ENCODE measurements at places on chromosomes 1 and 21.

GRCh38 chr1:61056573-61057439 lies 25.6 kb upstream of the NFIA start:
- DNase-seq: peak; percentile 52

DNA sequence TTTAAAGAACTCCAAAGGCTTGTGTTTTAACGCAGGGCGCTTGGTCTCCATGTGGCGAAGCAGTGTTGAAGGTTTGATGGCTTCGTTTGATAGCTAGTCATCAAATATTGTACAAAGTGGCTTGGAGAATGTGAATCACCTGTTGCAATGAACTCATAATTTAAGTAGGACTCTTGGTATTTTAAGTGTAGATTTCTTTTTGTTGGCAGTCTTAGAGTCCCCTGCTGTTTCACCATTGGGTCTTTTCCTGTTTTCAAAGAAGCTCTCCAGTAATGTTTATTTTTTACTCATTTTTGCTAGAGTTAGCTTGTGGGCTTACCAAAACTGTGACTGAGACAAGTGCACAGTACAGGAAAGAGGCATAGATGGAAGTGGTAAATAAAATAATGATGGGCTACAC lies 26.2 kb downstream of the RASAL2 start:
- DNase-seq: no peak

- DNase-seq: no peak
These were observed 4.2 kb downstream of the HHAT start for GRCh38 chr1:210332719-210333398.

- peak; percentile 47 for DNase-seq
These were observed 75.4 kb upstream of the LRRC7 start for GRCh38 chr1:69492286-69492685.

DNA sequence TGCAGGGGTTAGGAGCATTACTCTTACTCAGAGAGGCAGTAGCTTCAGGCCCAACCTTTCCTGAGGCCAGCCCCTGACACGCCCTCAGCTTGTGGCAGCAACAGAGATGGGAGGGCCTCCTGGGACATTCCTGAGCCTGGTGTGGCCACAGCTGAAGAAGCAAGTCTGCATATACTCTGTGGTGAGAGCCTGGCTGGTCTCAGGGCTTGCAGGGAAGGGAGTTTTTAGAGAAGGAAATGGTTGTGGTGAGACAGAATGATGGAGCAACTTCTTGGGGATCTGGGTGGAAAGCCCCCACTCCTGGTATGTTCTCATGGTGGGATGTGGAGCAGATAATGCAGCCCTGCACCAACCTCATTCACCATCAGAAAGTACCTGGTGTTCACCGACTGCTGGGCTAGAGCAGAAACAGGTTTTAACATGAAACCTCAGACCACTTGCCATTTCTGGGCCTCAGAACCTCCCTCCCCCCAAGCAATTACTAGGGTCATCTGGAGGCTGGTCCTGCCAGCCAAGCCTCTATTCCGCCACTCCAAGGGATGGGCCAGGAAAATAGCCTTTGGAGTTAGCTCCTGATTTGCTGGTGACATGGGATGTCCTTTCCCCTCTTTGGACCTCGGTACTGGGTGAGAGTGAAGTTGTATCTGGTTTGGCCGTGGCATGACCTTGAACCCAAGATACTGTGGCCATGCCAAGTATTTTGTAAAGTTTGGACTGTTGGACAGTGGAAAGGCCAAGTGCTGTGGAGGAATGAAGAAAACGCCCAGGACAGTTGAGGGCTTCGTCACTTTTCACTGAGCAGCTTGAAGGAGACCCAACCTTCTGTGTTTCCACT lies 28.1 kb upstream of the RNF19B start:
- peak; percentile 93 for DNase-seq

DNA sequence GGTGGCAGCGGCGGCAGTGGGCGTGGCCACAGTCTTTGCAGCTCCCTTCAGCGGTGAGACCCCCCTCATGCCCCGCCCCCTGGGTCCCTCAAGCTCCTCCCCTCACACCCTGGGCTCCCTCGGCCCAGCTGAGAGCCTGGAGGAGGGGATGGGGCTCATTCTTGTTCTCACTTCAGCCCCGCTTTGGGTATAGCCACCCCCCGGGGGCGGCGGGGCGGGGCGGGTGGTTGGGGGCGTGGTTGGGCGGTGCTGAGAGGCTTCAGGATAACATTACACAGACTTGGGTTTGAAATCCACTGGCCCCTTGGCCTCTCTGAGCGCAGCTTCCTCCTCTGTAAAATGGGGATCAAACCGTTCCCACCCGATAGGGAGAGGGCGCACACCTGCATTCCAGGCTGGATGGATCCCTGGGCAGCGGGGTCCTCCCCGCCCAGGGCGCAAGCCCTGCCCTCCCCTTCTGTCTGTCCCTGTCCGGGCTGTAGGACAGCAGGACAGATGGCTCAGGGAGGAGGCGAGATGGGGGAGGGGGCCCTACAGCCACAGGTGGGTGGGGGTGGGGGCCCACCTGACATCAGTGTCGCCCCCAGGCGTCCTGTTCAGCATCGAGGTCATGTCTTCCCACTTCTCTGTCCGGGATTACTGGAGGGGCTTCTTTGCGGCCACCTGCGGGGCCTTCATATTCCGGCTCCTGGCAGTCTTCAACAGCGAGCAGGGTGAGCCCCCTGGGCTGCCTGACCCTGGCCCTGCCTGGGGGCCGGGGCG lies 5.1 kb downstream of the CLCNKA start:
- DNase-seq: no peak

GRCh38 chr1:46364612-46365011 lies 24.0 kb downstream of the NSUN4 start:
- peak; percentile 42 for DNase-seq

GRCh38 chr1:202656057-202656456 lies 54.2 kb downstream of the SYT2 start:
- DNase-seq: peak; percentile 55

DNA sequence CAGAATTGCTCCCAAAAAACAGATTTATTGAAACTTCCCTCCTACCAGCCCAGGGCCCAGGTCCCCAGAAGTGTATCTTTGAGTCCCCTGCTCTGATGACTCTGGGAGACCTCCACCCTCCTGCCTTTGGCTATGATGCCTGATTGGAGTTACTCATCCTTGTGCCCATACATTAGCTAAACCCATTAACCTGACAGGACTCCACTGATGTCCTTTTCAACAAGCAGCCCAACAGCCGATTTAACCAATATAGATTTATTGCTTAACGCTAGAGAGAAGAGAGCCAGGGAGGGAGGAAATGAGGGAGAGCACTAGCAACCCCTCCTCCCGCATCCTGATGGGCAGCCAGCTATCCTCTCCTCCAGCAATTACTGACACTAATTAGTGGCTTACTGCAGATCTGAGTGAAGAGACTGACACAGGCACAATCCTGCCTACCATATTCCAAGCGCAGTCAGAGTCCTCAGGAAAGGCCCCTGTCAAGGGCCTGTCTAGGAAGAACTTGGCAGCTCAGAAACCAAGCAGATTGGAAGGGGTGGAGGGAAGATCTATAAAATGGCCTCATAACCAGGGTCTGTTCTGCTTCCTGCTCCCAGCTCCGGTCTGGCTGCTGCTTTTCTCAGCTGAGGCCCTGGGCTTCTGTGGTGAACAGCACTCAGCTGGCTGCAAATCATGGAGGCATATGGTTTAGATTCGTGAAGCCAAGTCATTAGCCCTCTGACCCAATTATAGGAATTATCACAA lies 484.5 kb upstream of the DAB1 start:
- no peak for DNase-seq

- peak; percentile 78 for DNase-seq
These were observed 193.9 kb downstream of the FMN2 start for GRCh38 chr1:240285540-240285939.

GRCh38 chr1:173354937-173355280 lies 122.2 kb upstream of the PRDX6 start:
- no peak for DNase-seq

GRCh38 chr1:205226868-205227583 lies 720 bp upstream of the TMCC2 start:
- DNase-seq: peak; percentile 51

GRCh38 chr1:183094351-183094750 lies 71.1 kb downstream of the LAMC1 start:
- peak; percentile 30 for DNase-seq

DNA sequence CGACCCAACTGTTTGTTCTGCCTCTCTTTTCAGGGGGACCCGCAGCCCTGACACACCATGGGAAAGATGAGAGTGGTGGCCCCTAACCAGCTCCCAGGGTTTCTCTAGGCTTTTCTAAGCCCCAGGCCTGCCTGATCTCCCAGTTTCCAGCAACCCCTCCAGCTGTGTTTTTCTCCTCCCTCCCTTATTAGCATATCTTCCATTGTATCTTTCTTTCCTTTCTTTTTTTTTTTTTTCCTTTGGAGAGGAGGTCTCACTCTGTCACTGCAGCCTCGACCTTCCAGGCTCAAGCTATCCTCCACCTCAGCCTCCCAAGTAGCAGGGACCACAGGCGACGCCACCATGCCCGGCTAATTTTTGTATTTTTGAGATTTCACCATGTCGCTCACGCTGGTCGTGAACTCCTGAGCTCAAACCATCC lies 1.8 kb upstream of the CERS2 start:
- no peak for DNase-seq

DNA sequence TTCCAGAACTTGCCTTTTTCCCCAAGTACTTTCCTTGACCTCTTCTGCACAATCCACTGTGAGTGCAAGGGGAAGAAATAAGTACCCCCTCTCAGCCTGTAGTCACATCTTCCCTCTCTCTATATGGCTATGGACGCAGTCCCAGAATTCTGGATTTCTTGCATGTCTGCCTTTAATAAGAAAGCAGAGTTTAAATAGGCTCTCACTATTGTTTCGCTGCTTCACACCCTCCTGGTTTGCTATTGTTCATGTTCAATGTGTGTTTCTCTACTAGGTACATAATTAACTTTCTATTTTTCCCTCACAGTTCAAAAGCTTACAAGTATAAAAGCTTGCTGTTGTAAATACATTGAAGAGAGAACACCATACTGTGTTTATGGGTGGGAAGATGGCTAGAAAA lies 181.5 kb upstream of the C1orf105 start:
- DNase-seq: no peak

DNA sequence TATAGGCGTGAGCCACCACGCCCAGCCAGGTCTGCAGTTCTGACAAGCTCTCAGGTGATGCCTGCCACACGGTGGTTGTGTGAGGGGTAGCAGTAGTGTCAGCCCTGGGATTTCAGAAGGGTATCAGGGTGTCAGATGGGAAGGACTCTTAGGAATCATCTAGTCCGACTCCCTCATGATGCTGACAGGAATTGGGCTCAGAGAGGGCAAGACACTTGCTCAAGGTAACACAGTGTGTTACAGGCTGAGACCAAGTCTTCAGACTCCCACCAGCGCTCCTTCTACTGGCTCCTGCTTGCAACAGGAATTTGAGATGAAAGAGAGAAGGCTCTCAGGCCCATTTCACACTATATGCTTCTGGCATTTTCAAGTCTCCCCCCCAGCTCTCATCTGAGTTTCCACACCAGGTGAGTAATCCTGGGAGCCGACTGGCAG lies 6.9 kb downstream of the HTR1D start:
- DNase-seq: peak; percentile 34

DNA sequence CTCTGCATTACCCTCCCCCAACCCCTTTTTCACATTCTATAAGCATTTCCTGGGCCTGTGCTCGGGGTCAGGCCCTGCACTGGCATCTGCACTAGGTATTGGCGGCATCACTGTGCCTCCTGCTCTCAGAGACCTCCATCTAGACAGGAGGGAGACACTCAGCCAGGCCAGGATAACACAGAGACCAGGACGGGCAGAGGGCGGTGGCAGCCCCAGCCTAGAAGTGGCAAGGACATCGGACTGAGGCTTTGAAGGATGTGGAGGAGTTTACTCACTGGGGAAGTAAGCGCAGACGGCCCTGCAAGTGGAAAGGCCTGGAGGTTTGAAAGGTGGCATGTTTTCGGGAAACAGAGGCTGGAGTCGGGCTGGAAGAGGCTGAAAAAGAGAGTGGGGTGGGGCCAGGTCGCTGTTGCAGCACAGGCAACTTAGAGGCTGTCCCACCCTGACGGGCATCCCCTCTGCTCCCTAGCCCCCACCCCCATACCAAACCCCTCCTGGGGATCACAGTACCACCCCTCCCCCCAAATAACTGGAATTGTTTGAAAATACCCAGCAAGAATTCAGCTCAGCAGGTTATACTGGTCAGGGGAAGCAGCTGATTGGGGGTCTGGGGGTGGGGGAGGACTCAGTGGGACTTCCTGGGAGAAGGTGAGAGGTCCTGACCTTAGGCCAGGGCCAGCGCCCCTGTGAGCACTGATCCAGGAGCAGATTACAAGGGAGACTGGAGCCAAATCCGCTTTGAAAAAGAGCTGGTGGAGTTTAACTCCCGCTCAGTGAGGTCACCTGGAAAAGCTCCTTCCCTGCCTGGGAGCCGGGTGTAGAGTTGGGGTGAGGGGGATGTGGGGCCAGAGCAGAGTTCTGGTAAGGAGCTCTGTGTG lies 121.8 kb upstream of the WNT4 start:
- no peak for DNase-seq

- no peak for DNase-seq
These were observed 16.7 kb downstream of the UBAP2L start for GRCh38 chr1:154237435-154237834.

GRCh38 chr1:165899461-165899941 lies 72.1 kb downstream of the UCK2 start:
- no peak for DNase-seq

- no peak for DNase-seq
These were observed 7.9 kb downstream of the RD3 start for GRCh38 chr1:211483896-211484612.

DNA sequence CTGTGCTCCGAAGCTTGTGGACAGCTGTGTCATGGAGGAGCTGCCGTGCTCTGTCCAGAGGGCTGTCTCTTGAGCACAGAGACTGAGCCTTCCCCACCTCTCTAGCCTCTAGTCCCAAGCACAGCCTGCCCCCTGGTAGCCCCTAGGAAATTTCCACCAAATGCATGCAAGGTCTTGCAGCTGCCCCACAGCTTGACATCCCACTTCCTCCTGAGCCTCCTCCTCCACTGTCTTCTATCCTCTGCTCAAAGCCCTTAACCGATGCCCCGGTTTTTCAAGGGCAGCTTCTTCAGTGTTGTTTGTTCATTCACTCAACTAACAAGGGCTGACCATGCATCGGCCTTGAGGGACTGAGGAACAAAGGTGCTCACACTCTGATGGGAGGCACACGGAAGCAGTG lies 20.6 kb upstream of the PROK1 start:
- DNase-seq: no peak

- DNase-seq: no peak
These were observed 4.0 kb downstream of the EPS8L3 start for GRCh38 chr1:109759513-109760334.

All from ELR (cell line).